ENCODE measurements at places on chromosomes 4 and X.
A peak's percentile ranks its signal among the peaks of the same experiment; 100 is the strongest.

DNA sequence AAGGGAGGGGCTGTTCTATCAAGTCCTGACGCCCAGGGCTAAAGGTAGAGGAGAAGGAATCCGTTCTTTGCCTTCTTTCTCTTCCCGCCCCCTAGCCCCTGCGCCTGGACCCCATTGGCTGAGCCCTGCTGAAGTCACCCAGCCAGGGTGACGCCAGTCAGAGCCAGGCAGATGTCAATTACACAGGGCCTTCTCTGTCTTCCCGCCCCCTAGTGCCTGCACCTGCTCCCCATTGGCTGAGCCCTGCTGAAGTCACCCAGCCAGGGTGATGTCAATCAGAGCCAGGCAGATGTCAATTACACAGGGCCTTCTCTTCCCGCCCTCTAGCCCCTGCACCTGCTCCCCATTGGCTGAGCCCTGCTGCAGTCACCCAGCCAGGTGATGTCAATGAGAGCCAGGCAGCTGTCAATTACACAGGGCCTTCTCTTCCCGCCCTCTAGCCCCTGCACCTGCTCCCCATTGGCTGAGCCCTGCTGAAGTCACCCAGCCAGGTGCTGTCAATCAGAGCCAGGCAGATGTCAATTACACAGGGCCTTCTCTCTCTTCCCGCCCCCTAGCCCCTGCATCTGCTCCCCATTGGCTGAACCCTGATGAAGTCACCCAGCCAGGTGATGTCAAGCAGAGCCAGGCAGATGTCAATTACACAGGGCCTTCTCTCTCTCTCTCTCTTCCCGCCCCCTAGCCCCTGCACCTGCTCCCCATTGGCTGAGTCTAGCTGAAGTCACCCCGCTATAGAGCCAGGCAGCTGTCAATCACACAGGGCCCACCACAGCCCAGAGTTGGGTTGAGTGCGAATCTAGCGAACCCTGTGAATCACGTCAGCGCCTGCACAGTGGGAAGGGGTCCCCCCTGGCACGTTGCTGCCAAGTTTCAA lies 46.4 kb downstream of the ASMT start:
- DNase-seq, result no peak

DNA sequence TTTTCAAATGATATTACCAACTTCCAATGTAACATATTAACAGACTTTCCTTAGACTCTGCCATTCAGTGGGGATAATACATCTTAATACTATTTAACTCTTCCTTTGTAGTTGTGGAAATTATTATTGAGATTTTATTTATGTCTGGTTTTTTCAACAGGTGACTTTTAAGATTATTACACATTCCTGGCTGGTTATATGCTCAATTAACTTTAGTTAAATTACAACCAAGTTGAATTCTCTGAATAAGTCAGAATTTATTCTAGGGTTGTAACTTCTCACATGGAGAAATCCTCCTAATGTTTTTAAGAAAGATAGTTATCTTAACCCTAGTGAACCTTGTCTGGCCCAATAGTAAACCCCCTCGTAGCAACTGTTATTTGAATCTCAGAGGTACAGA lies 107.3 kb downstream of the SLC10A6 start:
- no peak for DNase-seq

- DNase-seq, result no peak
Observed at GRCh38 chr4:25662306-25662705, 6.7 kb downstream of the SLC34A2 start.

GRCh38 chr4:118367872-118368271 lies 15.1 kb upstream of the PRSS12 start:
- DNase-seq, result no peak

GRCh38 chrX:1606496-1606895 lies 8.4 kb upstream of the ASMT start:
- no peak for DNase-seq

- no peak for DNase-seq
Observed at GRCh38 chr4:153521999-153522801, 56.0 kb downstream of the TMEM131L start.

DNA sequence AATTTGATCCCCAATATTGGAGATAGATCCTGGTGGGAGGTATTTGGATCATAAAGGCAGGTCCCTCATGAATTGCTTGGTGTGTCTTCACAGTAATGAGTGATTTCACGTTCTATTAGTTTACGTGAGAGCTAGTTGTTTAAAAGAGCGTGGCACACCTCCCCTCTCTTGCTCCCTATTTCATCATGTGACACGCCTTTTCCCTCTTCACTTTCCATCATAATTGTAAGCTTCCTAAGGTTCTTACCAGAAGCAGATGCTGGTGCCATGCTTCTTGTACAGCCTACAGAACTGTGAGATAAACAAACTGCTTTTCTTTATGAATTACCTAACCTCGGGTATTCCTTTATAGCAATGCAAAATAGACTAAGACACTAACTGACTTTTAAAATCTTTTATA lies 34.0 kb upstream of the FMR1 start:
- no peak for DNase-seq

DNA sequence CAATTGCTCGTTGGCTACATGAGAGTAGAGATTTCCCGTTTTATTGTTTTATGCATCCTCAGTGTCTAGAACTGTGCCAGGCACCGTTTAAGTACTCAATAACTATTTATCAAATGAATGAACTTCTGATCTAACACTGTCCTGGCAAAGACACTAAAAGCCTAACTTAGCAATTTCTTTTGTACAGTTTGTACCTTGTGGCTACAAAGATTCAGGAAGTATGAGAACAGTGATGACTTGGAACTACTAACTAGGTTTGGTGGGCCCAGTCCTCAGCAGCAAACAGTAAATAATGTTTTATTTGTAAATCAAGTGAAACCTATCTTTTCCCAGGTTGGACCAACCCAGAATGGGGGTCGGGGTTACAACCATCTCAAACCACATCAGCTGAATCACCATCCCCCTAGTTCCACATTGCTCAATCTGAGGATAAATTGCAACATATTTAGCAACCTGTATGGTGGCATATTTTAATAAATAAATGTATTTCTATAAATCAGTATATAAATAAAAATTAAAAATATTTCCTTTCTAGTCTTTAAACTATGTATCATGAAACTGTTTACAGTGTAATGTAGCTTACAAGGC lies 12.3 kb upstream of the SCRG1 start:
- no peak for DNase-seq

DNA sequence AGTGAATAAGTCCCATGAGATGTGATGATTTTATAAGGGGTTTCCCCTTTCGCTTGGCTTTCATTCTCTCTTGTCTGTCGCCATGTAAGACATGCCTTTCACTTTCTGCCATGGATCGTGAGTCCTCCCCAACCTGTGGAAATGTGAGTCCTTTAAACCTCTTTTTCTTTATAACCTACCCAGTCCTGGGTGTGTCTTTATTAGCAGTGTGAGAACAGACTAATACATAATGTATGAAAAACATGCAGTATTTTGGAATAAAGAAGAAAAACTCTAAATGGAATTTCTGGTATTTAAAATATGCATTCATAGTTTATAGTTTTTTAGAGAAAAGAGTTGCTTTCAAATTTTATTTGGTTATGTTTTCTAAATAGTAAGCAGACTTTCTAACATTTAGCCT lies 360.7 kb downstream of the PCDH7 start:
- DNase-seq, result peak; percentile 19

DNA sequence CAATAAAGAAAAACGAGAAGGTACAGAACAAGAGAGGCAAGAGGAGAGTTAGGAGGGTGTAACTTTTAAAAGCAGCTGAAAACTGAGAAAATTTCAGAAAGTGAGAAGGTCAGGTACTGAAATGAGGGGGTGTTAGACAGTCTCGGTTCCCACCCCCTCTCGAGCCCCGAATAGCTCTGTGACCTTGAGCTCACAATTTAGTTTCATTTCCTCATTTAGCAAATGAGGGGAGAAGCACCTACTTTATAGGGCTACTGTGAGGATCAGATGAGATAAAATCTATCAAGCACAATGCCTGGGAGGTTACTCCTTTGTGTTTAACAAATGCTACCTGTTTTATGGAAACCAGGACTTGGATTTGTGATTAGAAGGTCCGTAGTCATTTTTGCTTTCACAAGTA lies 4.9 kb downstream of the UGT8 start:
- no peak for DNase-seq

GRCh38 chr4:83510442-83510841 lies 25.5 kb upstream of the GPAT3 start:
- no peak for DNase-seq

DNA sequence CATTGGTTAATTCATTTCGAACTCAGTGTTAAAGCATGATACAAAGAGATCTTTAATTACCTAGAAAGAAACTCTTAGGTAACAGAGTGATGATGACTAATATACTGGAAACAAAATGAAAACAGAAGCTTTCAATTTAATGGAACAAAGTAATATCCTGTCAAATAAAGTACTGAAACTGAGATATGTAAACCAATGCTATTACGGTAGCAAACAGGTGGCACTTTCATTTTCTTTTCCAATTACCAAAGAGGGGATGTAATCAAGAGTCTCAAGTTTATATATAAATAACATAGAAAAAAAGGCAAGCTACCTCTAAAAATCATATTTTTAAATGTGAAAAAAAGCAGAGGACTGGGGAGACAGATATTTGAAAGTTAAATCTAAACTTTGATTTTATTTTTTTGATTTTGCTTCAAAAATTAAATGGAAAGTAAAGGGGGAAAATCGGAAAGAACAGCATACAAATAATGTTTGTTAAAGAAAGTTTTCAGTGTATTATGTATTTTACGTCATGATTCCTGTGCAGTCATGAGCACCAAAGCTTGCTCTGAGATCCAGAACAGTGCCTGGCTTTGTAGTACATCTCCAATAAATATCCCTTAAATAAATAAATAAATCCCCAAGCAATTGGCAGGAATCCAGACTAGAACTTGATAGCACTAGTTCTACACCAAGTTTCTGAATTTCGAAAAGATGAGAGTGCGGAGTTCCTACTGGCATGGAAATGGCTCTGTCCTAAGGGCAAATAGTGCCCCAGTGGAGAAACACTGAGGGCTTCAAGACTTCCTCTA lies 25.0 kb upstream of the RAPGEF2 start:
- DNase-seq, result peak; percentile 11

DNA sequence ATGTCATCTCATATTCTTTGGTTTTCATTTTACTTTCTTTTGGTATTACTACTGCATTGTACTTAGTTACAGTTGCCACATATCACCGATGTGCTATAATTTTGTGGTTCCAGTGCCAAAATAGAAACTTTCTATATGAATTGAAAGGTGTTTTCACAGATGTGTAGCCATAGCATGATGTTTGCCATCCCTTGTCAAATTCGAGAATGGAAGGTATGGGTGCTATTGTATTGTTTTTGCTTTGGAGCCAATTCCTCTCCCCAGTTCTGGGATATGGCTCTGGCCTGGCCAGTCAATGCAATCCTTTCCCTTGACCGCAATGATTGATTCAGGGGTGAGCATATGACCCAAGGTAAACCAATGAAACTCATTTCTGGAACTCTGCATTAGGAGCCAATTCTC lies 86.2 kb upstream of the RPS6KA3 start:
- no peak for DNase-seq

- no peak for DNase-seq
Observed at GRCh38 chrX:7362111-7362510, 214.2 kb upstream of the PUDP start.

- no peak for DNase-seq
Observed at GRCh38 chr4:123874063-123874462, 477.5 kb downstream of the SPRY1 start.

DNA sequence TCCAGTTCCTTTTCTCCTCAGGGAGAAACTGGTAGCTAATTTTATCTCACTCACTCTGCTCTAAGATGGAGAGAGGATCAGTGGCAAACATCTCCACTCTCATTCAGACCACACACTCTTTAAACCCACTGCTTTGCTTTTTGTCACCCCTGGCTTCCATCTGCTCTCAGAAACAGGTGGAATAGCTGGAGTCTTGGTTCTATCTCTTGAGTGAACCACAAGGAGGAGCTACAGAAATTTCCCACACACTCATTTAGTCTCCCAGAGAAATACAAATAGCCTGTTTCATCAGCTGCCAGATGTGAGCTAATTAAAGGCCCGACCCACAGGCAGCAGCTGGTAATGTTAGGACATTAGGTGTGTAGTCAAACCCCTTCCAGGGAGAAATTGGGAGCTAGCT lies 96.6 kb downstream of the STPG2 start:
- DNase-seq, result no peak

- no peak for DNase-seq
Observed at GRCh38 chr4:128835498-128836222, 26.2 kb downstream of the JADE1 start.

GRCh38 chr4:3821580-3822229 lies 55.5 kb downstream of the ADRA2C start:
- no peak for DNase-seq

DNA sequence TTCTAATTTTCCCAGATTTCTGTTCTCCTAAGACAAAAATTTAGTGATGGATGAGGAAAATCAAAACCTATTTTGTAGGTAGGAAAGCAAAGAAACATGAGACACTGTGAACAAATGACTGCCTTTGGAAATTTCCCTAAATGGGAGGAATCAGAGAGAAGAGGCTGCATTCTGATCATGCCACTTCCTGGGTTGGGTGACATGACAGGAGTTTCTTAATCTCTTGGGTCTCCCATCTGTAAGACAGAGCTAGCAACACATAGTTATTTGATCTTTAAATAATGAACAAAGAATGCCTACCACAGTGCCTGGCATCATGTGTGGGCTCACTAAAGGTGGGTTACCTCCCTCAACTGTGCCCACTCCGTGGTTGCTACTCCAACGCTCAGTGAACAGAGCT lies 57.1 kb downstream of the CCDC149 start:
- no peak for DNase-seq

- DNase-seq, result peak; percentile 63
Observed at GRCh38 chr4:174394915-174395314, 111.2 kb downstream of the CEP44 start.

DNA sequence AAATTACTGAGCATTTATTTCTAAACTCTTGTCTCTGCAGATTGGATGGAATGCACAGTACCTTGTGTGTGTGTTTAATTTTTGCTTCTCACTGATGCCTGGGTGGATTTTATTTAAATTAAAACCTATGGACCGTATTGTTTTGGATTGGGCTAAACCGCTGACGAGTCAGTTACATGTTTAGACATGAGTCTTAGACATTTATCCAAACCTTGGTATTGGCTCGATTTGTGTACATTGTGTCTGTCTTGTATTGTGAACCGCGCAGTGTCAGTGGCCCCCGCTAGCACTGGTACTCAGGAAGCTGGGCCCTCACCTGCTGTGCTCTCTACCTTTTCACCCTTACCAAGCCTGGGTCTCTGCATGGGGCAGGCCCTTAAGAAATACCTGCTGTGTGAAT lies 40.8 kb upstream of the TADA2B start:
- no peak for DNase-seq

GRCh38 chr4:57214654-57215411 lies 104.6 kb upstream of the IGFBP7 start:
- DNase-seq, result no peak

Data from IMR-90 (cell line).